Frontal cortex (tissue), 4 donors: ENCODE measurements at places on chromosomes 13 and 19. TPM values are rescaled to one million over a fixed set of nuclear protein-coding genes. Genes with fewer than 3 reads are reported as not detected.

PTGER1 gene
- total RNA-seq = not detected

LDLR gene
- total RNA-seq = 28.5 TPM

ZNF763 gene
- total RNA-seq = 4.5 TPM

GNG8 gene
- not detected for total RNA-seq

CEACAM19 gene
- total RNA-seq = 0.82 TPM

MLNR gene
- total RNA-seq = not detected

PLK5 gene
- total RNA-seq = not detected

FOXA3 gene
- total RNA-seq = not detected

ARRDC5 gene
- total RNA-seq = not detected

ZNF653 gene
- total RNA-seq = 16.3 TPM

GFY gene
- total RNA-seq = not detected

GPR183 gene
- total RNA-seq = 0.82 TPM

ATCAY gene
- 86.0 TPM for total RNA-seq

MATK gene
- total RNA-seq = 15.5 TPM

TMPRSS9 gene
- 0.41 TPM for total RNA-seq

KLK15 gene
- not detected for total RNA-seq

NOTCH3 gene
- total RNA-seq = 6.9 TPM

PTGIR gene
- total RNA-seq = not detected

CYP2S1 gene
- total RNA-seq = 0.41 TPM

OR7A10 gene
- total RNA-seq = not detected
